H7 (cell line): ENCODE measurements at places on chromosomes 3 and 15. TPM values are rescaled to one million over a fixed set of nuclear protein-coding genes. Genes with fewer than 3 reads are reported as not detected.

DNA sequence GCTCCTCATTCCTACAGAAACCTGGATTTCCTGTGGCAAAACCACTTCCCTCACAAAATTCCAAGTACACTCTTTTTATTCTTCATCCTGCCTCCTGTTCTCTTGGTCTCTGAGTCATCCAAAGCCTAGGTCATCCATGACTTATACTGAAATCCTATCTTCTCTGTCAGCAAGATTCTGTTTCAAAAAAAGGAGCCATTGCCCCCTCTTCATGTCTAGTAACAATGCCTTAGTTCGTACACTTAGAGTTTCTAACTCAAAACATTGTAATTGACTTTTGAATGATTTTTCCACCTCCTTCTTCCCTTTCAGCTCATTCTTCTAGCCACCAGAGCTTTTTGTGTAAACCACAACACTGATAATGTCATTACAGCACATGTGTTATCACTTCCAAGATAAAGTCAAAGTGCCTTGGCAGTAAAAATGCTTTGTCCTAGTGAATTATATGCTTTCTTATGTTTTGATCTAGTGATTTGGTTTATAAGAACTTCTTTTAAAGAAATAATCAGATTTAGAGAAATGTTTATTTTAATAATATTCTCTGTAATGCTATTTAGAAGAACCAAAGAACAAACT, 256.5 kb upstream of the NECTIN3 start:
- DNase-seq, result no peak

The RTP3 gene
- 0.07 TPM in 1 of 2 replicates, not detected in the other for total RNA-seq

DNA sequence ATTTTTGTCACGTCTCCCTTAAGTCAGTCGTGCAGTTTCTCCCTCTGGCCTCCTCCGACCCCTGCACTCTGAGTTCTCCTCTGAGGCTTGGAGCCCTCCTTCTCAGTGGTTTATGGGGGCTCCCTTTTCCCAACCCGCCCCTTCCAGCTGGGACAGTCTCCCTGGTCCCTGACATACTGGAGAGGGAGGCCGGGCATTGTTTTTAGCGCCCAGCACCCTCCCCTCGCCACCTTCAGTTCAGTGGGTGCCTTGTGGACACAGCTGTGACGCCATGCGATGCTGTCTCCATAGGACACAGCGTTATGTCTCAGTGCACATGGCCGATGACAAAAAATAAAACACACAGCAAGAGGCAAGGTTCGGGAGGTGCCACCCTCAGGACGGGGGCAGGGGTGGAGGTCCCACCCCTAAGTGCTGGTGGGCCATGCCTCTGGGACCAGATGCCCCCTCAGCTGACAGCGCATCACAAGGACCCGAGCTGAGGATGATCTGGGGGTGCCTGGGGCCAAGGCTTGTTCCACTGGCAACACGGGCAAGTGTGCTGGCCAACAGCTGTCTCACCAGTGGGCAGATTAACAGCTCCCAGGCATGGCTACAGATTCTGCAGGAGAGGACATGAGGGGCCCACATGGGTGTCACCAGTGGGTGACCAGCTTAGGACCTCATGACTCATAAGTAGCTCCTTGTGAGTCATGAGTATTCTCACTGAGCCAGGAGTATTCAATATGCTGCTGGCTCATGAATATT, 81.6 kb downstream of the PLXNA1 start:
- no peak for DNase-seq

The POMGNT2 gene
- total RNA-seq, result 21.7 and 22.8 TPM in 2 replicates

The TMEM158 gene
- total RNA-seq, result 9.8 and 11.5 TPM in 2 replicates

DNA sequence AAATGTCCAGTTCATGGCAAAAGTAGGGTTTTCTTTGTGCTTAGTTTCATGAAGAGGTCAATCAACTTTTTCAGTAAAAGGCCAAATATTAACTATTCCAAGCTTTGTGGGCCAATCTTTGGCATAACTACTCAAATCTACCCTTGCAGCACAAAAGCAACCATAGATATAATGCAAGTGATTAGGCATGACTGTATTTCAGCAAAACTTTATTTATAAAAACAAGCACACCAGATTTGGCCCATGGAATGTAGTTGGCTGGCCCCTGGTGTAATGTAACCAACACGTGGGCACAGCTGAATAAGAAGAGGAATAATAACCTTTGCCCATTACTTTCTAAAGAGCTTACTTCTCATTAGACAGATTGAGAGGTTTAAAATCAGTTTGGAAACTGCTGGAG, 50.6 kb downstream of the CASR start:
- DNase-seq, result no peak

DNA sequence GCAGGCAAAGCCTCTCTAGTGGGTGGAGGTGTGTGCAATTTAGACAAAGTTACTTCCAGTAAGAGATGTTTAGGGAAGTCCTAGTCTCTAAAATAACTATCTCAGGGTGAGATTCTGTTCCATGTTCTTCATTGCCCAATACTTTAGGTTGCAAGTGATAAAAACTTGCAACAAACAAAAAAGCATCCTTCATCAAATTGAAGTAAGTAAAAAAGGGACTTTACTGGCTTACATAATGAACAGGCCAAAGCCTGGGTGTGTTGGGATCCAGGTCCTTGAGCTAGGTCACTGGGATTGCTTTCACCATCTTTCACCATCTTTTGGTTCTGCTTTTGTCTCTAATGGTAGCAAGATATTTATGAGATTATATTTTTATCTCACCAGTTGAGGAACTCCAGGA, 38.3 kb downstream of the CX3CR1 start:
- no peak for DNase-seq

- no peak for DNase-seq
Observed at GRCh38 chr3:18634461-18634860, 209.3 kb upstream of the SATB1 start.

DNA sequence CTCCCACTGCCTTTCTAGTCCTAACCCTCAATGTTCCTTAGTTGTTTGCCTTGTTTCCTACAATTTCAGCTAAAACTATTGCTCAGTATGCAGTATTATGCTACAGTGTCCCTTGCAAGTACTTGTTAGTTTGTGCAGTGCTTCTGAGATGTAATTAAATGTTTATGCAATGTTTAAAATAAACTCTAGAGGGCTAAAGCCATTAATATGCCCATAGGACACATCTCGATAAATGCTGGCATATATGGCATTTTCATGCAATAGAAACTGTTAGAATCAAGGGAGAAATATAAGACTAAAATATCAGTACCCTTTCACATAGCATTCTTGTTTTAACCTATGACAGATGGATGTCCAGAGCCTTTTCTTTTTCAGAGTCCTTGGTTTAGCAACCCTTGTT, 59.8 kb upstream of the ACKR4 start:
- no peak for DNase-seq

GRCh38 chr15:89654301-89654761, 936 bp downstream of the KIF7 start:
- peak; percentile 53 for DNase-seq

- DNase-seq, result no peak
Observed at GRCh38 chr3:116141724-116142123, 303.6 kb downstream of the LSAMP start.

DNA sequence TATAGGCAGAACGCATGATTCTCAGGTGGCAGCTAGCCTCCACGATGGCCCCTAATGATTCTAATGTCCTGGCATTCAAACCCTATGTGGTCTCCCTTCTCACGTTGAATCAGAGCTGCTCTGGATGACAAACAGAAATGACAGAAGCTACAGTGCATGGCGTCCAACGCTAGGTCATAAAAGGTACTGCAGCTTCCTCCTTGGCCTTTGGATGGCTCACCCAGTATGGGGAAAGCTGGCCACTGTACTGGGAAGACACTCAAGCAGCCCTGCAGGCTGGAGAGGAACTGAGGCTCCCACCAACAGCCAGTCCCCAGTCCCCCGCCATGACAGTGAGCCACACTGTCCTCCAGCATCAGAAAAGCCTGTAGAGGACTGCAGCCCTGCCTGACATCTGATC, 286.3 kb downstream of the FAM43A start:
- no peak for DNase-seq

GRCh38 chr3:29721789-29722188, 440.9 kb downstream of the RBMS3 start:
- no peak for DNase-seq

The OXNAD1 gene
- 28.4 and 29.0 TPM in 2 replicates for total RNA-seq

DNA sequence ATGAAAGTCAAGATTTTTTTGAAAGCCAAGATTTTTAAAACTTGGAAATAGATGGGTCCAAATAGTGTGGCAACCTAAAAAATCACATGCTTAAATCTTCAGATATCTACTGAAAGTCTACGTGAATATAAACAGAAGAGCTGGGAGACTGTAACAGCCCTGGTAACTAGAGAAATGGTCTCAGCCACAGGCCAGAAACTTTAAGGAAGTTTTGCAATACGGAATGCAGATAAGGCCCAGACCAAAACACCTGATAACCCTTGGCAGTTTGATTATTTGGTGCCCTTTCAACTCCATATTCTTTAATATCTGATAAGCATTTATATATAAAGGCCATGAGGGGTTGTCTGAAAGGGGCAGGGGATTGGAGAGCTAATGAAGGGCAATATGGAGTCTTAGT, 537.3 kb upstream of the TGFBR2 start:
- DNase-seq, result no peak

GRCh38 chr3:127739347-127740135, 66.8 kb downstream of the ABTB1 start:
- no peak for DNase-seq

DNA sequence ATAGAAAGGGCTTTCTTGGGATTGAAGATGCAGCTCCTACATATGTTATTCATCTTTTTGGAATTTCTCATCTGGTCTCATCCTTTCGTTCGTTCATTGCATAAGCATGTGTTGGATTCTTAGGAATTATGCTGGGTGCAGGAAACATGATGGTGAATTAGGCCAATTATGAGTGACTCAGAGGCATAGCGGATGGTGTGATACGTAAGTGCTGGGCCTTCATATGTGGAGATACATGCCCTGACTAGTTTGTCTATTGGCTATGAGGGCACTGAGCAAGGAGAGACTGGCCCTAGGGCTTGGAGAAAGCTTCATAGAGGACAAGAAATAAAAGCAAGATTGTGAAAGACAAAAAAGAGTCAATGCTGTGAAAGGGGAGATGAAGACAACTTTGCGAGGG, 235.1 kb downstream of the MYRIP start:
- DNase-seq, result no peak

The TMEM266 gene
- 5.4 and 6.3 TPM in 2 replicates for total RNA-seq

- DNase-seq, result no peak
Observed at GRCh38 chr3:30189900-30190299, 416.5 kb upstream of the TGFBR2 start.

The SEMA6D gene
- total RNA-seq, result 2.7 and 5.5 TPM in 2 replicates

The SEMA3B gene
- 2.8 and 4.4 TPM in 2 replicates for total RNA-seq

The CHDH gene
- 8.8 and 11.7 TPM in 2 replicates for total RNA-seq

DNA sequence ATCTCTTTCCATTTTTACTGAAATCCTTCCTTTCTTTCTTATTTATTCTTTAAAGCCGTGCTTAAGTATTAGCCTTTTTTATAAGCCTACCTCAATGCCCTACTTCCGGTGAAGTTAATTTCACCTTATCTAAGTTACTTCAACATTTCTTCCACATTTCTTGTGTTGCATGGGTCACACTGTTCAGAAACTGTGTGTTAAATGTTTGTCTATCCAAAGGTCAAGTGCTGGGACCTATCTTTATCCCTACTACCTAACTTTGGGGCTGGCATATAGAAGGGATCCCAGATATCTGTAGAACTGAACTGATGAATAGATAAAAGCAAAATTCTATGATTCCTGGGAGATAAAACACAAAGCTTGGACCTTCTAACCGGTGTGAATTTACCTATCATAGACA, 332.3 kb upstream of the SATB1 start:
- no peak for DNase-seq

DNA sequence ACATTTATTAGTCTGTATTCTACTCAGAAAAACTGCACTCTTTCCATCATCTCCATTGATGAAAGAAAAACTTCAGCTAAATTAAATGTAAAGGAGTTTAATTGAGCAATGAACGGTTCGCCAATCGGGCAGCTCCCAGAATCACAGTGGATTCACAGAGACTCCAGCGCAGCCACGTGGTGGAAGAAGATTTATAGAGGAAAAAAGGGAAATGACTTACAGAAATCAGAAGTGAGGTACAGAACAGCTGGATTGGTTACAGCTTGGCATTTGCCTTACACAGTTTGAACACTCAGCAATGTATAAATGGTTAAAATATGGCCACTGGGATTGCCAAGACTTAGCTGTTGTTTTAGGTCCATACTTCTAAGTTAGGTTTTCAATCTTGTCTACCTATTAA, 2.8 kb upstream of the SUCLG2 start:
- no peak for DNase-seq

The LYZL4 gene
- not detected in 2 replicates for total RNA-seq

GRCh38 chr3:159149633-159150032, 347.8 kb downstream of the MFSD1 start:
- no peak for DNase-seq

The SERPINI2 gene
- not detected in 2 replicates for total RNA-seq

The SPTBN5 gene
- total RNA-seq, result 0.17 and 0.55 TPM in 2 replicates

The DYNLT2B gene
- total RNA-seq, result 5.8 and 11.3 TPM in 2 replicates

DNA sequence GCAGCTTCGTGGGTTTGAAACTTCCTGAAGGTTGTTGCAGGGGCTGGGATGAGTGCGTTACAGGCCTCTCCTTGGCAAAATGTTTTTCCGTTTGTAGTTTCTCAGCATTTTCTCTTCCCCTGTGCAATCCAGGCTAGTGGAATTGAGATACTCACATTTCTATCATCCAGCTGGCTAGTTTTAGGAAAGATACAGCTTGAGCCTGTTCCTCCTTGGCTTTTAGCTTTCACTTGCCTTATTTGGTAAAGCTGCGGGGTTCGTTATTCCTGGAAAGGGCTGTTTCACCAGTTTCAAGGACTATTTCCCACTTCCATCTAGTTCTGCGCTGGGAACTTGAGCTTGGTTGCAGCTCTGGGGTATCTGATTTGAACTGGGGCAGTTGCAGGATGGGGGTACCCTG, 90.3 kb downstream of the ITPR1 start:
- DNase-seq, result no peak

DNA sequence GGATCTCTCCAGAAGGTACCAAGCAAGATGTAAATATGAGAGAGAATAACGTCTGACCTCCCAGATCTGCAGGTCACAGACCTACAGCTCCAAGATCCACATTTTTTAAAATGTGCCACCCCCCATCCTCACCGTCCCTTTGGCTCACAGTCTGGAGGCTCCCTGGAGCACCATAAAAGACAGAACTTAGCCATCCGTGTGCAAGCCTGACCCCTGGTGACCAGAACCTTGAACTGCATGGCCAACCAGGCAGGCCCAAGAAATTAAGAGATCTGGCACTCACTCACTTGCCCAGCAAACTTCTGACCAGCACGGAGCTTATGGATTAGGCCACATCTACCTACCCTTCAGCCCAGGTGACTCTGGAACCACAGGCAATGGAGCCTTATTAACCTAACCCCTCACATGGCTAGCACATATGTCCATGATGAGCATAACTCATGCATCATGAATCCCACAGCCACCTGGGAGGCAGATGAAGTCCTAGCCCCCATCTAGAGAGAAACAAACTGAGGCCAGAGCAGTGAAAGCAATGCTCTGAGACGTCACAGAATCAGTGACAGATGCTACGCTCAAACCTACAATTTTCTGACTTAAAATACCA, 275.3 kb downstream of the UACA start:
- peak; percentile 93 for DNase-seq
